AG04450 (cell line): ENCODE measurements at places on chromosomes 5 and 9.

- DNase-seq: no peak
Observed at GRCh38 chr9:88481933-88482332, 53.0 kb upstream of the NXNL2 start.

GRCh38 chr9:113593682-113594281 is 130.3 kb downstream of the RGS3 start:
- peak; percentile 91 for DNase-seq

- DNase-seq: no peak
Observed at GRCh38 chr5:27140831-27141230, 102.4 kb upstream of the CDH9 start.

- DNase-seq: no peak
Observed at GRCh38 chr5:8813180-8813579, 732.7 kb downstream of the SEMA5A start.
